Activated CD8-positive, alpha-beta memory T cell treated with anti-CD3 and anti-CD28 coated beads, Interleukin-2, amount 10 ng/mL, durations not matched to agents 7 days and 5 days (primary cell): ENCODE measurements at places on chromosomes 3 and 15.

DNA sequence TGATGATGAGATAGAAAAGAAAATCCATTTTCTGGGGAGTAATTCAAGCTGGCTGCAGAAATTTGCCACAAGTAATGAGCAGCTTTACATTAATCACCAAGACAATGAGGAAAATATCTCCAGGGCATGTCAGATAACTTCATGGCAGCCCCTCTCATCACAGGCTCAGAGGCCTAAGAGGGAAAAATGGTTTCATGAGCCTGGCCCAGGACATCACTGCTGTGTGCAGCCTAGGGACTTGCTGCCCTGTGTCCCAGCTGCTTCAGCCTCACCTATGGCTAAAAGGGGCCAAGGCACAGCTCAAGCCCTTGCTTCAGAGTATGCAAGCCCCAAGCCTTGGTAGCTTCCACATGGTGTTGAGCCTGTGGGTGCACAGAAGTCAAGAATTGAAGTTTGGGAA is 161.7 kb downstream of the OPA1 start:
- no peak overlapping the region for H3K27ac ChIP-seq
- no peak overlapping the region for H3K4me3 ChIP-seq
- no peaks in the 10 kb centered on the region for H3K36me3 ChIP-seq
- no peaks in the 10 kb centered on the region for H3K4me1 ChIP-seq
- DNase-seq: no peak

DNA sequence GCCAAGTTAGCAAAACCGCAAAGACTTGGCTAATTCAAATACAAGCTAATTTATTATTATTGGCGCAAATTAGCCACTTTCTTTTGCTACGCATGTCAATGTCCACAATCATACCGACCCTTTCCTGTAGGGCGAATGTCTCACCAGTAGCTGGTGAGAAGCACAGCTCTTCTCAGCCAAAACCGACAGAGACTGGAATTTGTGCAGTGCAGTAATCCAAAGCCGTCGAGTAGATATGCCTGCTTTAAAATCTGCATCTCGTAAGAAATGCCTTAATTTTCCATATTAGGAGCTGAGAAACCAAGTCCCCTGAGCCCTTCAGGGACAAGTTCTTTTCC is 614 bp upstream of the MINDY2 start:
- peaks cover 6% of the 10 kb centered on the region for H3K4me1 ChIP-seq
- H3K27me3 ChIP-seq: no peaks in the 10 kb centered on the region
- peak overlapping the region; percentile 87 for H3K27ac ChIP-seq
- H3K36me3 ChIP-seq: no peaks in the 10 kb centered on the region
- no peak overlapping the region for H3K4me3 ChIP-seq

DNA sequence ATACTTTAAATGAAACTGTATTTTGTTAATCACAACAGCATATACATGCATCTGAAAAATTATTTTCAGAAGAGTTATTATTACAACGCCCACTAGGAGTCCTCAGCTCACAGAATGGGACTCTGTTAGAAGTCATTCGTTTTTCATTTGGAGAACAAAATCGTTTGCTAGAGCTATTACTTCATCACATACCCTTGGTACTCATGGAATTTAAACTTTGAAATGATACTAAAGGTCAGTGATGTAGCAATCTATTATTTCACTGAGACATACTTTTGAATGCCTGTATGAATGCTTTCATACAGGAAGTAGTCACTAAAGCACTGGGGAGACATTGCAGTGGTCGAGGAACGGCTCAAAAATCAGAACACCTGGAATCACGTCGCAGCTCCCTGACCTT is 198.1 kb downstream of the MBNL1 start:
- no peak overlapping the region for H3K27ac ChIP-seq
- H3K4me1 ChIP-seq: peaks cover 5% of the 10 kb centered on the region
- peaks cover 29% of the 10 kb centered on the region for H3K36me3 ChIP-seq
- DNase-seq: no peak
- H3K4me3 ChIP-seq: no peak overlapping the region

GRCh38 chr3:43120937-43121336 is 15.1 kb upstream of the POMGNT2 start:
- H3K36me3 ChIP-seq: no peaks in the 10 kb centered on the region
- no peak overlapping the region for H3K27ac ChIP-seq
- DNase-seq: no peak
- H3K4me1 ChIP-seq: no peaks in the 10 kb centered on the region
- no peak overlapping the region for H3K4me3 ChIP-seq

GRCh38 chr3:150020527-150020926 is 49.8 kb upstream of the PFN2 start:
- H3K27me3 ChIP-seq: peaks cover 27% of the 10 kb centered on the region
- DNase-seq: no peak
- H3K27ac ChIP-seq: no peak overlapping the region

- no peaks in the 10 kb centered on the region for H3K4me1 ChIP-seq
- DNase-seq: no peak
- no peak overlapping the region for H3K27ac ChIP-seq
Observed at GRCh38 chr3:11499144-11499543, 144.6 kb downstream of the VGLL4 start.

- no peaks in the 10 kb centered on the region for H3K4me1 ChIP-seq
- H3K36me3 ChIP-seq: peaks cover 11% of the 10 kb centered on the region
Observed at GRCh38 chr3:108241146-108241545, 18.9 kb upstream of the IFT57 start.

DNA sequence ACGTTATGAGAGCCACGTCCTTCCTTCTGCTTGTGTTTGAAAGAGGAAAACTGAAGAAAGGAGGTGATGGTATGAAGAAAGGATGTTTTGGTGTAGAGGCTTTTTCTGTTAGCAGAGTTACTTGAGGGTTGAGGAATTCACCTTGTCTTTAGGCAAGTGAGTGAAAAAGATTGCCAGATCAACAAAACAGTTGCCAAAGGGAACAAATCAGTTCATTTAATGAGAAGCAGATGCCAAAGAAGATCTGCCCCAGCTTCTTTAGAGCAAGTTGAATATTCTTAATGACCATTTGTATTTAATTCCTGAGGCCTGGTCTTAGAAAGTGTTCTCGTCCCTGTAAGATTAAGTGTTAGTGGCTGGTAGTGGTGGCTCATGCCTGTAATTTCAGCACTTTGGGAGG is 2.6 kb downstream of the CHCHD6 start:
- no peak for DNase-seq
- no peaks in the 10 kb centered on the region for H3K36me3 ChIP-seq
- H3K4me1 ChIP-seq: peaks cover 18% of the 10 kb centered on the region
- no peak overlapping the region for H3K27ac ChIP-seq
- peaks cover 14% of the 10 kb centered on the region for H3K27me3 ChIP-seq
- H3K4me3 ChIP-seq: no peak overlapping the region

DNA sequence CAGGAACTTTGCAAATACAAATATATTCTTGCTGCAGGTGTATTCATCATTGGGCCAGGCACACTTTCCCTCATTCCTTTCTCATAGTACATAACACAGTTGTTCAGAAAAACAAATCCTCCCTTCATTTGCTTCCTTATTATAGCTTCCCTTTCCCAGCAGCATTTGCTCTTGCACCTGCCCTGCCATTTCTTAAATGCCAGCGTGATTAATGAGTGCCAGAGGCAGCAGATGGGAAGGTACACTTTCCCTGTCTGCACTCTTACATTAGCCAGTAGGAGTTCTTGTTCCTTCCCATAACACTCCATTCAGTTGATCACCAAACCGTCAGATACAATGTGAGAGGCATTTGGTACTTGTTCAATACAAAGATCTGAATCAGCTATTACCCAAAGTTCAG is 128.5 kb upstream of the GAP43 start:
- peaks cover 16% of the 10 kb centered on the region for H3K27me3 ChIP-seq
- no peak for DNase-seq
- H3K36me3 ChIP-seq: no peaks in the 10 kb centered on the region
- H3K4me1 ChIP-seq: no peaks in the 10 kb centered on the region
- H3K27ac ChIP-seq: no peak overlapping the region

DNA sequence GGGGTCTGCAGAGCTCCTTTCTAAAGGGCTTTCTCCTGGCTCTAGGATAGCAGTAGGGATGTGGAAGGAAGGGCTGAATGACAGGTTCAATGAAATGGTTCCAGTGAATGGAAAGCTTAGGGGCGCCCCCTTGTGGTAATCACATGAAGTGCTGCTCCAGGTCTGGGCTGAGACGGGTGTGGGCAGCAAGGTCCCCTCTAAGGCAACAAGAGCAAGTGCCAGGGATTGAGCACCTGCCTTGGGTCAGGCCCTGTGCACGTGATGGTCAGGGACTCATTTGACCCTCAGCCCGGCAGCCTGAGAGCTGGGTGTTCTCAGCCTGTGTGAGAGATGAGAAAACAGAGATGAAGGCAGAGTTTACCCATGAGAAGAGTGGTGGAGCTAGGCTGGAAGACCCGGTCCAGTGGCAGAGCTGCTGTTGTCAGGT is 12.1 kb upstream of the CX3CR1 start:
- peak overlapping the region; percentile 39 for H3K27ac ChIP-seq
- peaks cover 67% of the 10 kb centered on the region for H3K4me1 ChIP-seq
- no peaks in the 10 kb centered on the region for H3K27me3 ChIP-seq

- H3K27me3 ChIP-seq: no peaks in the 10 kb centered on the region
- H3K4me1 ChIP-seq: no peaks in the 10 kb centered on the region
- no peak overlapping the region for H3K27ac ChIP-seq
- DNase-seq: no peak
- no peak overlapping the region for H3K4me3 ChIP-seq
Observed at GRCh38 chr3:14680716-14681115, 5.8 kb downstream of the C3orf20 start.
